ENCODE measurements at places on chromosomes 11 and 22.

DNA sequence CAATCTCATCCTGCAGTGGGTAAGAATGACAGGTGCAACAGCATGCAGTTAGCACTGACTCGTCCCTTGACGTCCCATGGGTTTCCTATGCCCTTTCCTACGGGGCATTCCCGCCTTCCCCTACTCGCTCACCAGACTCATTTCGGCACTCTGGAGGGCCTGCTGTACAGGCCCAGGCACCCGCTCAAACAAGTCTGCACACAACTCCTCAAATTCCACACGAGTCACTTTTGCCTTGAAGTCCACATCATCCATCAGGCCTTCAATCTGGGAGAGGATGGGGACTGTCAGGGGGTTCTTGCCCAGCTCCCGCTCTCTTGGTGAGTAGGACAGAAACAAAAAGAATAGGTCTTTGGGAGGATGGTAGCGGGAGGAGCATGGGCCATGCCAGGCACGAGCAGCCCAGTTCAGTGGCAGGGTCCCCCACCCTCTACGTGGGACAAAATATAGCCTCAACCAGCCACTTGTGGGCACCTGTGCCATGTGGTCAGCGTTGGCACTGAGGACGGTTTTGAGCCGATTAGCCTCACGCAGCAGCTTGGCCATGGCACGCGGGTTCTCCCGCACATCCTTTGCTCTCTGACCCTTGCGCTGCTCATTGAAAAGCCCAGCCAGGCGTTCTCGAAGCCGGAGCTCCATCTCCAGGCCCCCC is 4.7 kb downstream of the HYOU1 start:
- DNase-seq, result no peak

GRCh38 chr11:130514316-130514715 is 65.9 kb downstream of the ADAMTS15 start:
- peak; percentile 25 for DNase-seq

DNA sequence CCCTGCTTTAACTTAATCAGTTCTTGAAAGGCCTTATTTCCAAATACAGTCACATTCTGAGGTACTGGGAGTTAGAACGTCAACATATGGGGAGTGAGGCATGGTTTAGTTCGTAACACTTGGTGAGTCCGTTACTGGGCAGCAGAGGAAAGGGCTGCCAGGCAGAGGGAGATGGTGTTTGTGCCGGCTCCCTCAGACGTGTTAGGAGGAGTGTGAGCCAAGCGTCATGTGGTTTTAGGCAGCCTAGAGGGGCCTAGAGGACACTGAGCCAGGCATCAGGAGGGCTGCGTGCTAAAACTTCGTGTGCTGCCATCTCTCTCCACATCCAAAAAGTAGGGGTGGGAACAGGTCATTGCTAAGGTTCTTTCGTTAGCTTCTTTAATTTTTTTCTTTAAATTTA is 10.2 kb downstream of the BCR start:
- DNase-seq, result no peak

- DNase-seq, result no peak
Observed at GRCh38 chr11:115700496-115700895, 196.3 kb upstream of the CADM1 start.

DNA sequence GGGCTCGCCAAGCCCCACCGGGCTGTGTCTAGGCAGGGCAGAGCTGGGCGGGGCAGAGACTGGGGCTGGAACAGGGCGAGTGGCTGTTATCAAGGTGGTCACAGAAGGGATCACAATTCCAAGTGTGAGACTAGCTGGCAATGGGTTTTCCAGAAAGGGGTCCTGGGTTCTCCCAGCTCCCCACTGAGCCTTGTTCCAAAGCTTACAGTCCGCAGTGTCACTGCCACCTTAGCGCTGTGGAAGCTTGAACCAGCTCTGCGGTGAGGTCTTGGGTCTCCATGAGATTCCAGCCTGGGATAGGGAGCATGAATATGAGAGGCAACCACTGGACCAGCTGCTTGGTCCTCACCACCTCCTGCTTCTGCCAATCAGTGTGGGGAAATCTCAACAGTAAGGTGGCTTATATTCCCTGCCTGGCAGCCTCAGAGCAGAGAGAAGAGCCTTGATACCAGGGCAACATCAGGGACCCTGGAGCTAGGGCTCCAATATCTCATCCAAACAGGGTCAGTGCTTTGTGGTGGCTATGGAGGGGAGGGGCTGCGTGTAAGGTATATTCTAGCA is 831 bp downstream of the CD44 start:
- peak; percentile 44 for DNase-seq

- no peak for DNase-seq
Observed at GRCh38 chr11:67437809-67438157, 301 bp upstream of the PTPRCAP start.

- DNase-seq, result no peak
Observed at GRCh38 chr22:46679706-46680269, 58.3 kb downstream of the CERK start.

GRCh38 chr11:33692013-33692504 is 8.6 kb downstream of the C11orf91 start:
- peak; percentile 98 for DNase-seq

DNA sequence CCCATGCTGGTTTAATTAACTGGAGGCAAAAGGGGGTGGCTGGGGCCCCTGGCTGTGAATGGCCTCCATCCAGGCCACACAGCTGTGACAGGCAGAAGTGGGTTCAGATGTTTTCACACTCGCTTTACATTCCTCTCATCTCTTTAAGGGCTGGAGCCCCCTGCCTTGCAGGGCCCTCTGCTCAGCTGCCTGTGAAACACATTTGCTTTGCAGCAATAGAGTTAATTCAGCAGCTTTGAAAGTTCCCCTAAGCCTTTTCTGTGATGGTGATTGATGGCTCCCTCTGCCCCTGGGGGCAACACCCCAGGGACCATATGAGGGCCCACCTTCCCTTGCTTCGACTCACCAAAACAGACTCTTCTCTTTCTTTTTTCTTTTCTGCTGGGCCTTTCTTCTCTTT is 139.3 kb downstream of the FEZ1 start:
- no peak for DNase-seq

GRCh38 chr11:746289-747157 is 741 bp upstream of the TALDO1 start:
- DNase-seq, result peak; percentile 40

DNA sequence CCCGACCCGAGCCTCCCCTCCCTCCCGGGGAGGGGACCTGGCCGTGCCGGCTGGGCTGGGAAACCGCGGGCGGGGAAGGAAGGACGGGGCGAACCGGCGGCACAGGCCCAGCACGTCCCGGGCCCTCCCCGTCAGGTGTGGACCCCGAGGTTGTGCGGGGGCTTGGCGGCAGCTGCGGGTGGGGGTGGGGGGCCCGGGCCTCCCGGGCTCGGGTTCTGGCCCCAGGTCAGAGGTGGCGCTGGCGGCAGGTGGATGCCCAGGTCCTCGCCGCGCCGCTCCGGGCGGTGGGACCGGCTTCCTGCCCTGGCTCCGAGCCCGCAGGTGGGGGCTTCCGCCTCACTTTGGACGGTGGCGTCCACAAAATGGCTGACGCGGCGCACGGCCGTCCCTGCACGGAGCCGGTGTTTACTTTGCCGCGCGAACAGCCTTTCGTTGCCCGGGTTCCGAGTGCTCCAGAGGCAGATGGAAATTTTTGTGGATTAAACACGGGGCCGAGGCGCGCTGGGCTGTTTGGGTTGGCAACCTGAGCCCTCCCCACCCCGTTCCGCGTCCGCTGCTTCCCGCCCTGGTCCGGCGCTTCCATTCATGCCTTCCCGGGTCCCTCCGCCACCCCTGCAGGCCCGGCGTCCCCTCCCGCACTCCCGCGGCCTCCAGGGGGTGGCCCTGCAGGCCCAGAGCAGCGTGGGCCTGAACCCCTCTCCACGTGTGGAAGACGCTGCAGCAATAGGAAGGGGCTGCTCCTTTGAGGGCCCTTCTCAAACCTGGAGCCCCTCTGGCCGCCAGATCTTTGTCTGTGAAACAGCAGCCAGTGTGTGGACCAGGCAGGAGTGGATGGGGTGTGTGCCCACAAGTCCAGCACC is 92.0 kb upstream of the KCNQ1OT1 start:
- DNase-seq, result no peak

GRCh38 chr11:93016595-93016994 is 47.1 kb downstream of the MTNR1B start:
- DNase-seq, result no peak

DNA sequence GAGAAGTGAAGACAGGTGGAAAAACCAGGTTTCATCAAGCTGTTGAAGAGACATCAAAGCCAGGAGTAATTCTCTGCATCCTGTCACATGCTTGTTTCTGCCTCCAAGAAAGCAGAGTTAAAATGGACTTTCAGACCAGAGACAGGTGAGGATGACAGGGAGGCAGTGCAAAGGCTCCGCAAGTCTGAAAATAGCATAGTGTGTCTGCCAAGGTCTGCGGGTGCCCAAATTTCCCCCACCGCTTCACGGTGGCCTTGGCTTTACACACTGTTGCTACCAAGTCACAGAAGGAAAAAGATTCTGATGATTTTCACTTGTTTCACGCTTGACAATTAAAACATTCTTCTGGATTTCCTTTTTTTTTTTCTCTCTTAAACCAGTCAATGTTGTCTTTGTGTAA is 44.2 kb downstream of the SNX19 start:
- DNase-seq, result no peak

DNA sequence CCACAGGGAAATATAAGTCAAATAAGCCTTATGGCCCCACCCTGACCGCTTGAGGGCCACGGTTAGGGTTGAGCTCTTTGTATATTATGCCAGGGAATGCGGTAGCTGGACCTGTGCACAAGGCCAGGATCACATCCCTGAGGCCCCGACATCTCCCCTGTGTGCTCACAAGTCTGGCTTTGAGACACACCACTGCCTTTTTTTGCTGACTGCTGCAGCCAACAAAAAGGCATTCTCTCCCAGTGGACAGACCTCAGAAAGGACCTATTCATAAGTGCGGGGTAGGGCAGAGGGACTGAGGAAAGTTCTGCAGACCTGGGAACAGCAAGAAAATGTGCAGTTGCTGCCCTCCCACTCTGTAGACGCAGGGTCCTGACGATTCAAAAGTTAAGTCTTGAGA is 3.4 kb upstream of the SIDT2 start:
- DNase-seq, result no peak

- peak; percentile 54 for DNase-seq
Observed at GRCh38 chr11:85595285-85595884, 31.8 kb downstream of the DLG2 start.

DNA sequence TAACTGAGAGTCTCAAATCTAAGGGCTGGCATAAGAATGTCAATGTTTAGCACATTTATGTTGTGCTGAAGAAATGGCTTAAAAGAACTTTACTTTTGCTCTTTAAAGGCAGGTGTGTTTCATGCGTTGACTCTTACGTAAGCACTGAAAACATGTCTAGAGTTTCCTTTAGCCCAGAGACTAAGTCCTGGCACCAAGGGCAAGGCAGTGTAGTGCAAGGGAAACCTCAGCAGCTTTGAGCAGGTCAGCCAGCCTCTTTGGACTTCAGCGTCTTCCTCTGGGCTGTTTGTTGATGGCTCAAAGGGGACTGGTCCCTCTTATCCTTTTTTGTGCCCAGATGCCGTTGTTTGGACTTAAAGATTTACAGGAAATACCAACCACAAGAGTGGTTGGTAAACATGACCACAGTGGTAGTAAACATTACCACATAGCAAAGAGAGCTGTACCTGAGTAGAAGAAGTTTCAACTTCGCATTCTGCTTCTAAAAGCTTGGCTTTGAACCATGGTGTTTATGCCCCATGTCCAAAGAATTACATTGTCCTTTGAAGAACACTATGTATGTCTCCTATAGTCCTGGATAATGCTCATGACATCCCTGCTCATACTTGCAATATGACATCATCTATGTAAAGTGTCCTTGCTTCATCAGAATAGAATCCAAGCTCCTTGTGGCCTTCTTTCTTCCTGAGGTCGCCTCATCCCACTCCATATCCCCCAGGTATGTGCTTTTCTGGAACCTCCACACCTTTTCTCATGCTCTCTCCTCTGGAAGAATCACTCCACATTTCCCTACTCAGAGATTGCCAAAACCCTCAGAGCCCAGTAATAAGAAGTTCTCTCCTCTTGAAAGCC is 23.5 kb downstream of the TENM4 start:
- DNase-seq, result peak; percentile 43

- no peak for DNase-seq
Observed at GRCh38 chr11:8034604-8035190, 46.3 kb upstream of the TUB start.

DNA sequence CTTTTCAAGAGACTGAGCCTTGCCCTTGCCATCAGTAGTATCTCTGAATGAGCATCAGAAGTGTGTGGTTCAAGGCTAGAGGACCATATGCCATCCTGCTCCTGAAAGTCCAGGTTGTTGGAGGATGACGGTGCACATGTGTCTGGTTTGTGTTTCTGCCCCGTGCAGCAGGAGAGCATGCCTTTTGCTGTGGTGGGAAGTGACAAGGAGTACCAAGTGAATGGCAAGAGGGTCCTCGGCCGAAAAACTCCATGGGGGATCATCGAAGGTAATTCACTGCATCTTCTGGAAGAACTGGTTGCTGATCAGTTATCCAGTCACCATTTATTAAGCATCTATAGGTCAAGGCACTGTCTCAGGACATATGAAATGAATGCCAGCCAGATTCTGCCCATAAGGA is 6.1 kb upstream of the WBP2NL start:
- DNase-seq, result no peak

GRCh38 chr11:18010977-18011586 is 1.8 kb downstream of the SERGEF start:
- DNase-seq, result no peak

DNA sequence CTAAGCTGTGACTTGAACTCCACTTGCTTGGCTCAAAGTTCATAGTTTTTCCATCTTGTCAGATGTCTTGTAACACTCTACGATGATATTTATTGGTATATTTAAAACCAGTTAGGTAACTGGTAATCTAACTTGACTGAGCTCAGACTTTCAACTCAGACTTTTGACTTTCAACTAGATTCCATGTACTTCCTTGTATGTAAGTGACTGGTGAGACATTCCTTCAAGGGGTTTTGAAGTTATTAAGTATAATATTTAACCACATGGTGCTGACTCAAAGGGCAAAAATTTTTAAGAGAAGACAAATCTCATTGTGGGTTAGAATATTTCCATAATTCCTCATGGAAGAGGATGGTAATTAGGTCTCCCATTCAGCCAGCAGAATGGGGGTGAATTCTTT is 631.3 kb upstream of the ANO5 start:
- DNase-seq, result no peak

DNA sequence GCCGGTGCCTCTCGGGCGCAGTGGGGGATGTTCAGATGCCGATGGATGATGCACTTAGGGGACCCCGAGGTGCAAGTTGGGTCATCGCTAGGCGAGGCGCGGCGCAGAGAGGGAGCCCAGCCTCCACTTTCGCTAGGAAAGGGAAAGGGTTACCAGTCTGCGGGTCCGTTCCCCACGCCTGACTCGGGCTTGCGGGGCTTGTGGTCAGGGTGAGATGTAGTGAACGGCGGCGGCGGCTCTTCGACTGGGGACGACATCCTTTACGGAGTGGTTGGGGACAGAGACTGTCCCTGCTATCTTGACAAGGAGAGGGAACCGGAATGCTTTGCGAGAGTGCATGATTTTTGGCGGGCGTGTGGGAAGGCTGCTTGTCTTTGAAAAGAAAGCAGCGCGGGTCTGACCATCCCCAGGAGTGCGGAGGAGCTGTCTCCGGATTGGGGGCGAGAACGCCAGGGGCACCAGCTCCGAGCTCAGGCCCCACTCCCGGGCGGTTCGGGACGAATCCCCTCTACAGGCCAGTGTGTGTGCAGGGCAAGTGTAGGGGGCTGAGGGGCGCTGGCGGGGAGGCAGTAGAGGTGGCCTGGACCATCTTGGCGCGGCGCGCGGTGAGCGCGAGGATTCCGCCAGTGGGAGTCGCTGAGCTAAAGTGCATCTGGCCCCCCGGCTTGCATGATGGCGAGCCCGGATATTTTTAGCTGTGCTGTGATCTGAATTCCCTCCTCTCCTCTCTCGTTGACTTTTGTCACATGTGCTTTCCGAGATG is 1.1 kb downstream of the FAT3 start:
- DNase-seq, result peak; percentile 50

GRCh38 chr22:30804626-30805025 is 110.0 kb downstream of the OSBP2 start:
- peak; percentile 28 for DNase-seq
